Hematopoietic multipotent progenitor cell (in vitro differentiated cells): ENCODE measurements at places on chromosomes 1 and 21. TPM values are rescaled to one million over a fixed set of nuclear protein-coding genes. Genes with fewer than 3 reads are reported as not detected.

PROK1 gene
- total RNA-seq, result under 0.01 TPM

S100A1 gene
- total RNA-seq, result 0.54 TPM

THEM5 gene
- total RNA-seq, result not detected

GRCh38 chr1:64757213-64757612 is 12.3 kb downstream of the RAVER2 start:
- DNase-seq, result no peak

DNA sequence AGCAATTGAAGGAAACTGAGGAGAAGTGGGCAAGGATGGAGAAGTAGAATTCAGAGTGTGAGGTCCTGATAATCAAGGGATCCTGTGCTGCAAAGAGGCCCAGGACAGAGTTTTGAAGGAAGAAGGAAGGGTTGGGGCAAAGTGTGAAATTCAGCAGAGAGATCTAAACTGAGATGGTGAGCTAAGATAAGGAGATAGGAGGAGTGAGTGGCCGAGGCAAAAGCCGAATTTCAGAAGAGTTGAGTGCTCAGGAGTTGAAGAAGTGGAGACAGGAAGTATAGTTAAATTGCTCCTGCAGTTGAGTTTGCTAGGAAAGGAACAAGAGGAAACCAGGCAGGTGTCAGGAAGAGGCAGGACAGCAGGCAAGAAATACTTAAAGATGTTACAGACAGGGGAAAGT is 16.4 kb upstream of the MAPKAPK2 start:
- no peak for DNase-seq

DNA sequence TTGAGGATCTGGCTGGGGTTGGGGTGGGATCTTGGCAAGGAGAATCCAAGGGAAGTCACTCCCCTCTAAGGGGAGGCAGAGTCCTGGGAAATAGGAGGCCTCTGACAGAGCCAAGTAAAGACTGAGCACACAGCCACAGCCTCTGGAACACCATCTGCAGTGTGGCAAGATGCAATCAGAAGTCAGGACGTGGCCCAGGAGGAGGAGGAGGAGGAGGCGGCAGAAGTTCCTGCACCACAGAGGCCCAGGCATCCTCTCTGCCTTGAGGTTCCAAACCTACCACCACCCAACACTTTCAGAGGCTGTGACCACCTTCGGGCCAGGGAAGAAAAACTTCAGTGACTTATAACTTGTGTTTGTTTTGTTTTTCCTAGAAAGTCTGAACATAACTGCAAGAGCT is 23.7 kb upstream of the KCNE2 start:
- DNase-seq, result no peak

GRCh38 chr1:25807480-25808390 is 7.7 kb downstream of the SELENON start:
- DNase-seq, result no peak

- DNase-seq, result no peak
Observed at GRCh38 chr1:156420205-156421061, 51.4 kb downstream of the RHBG start.

DNA sequence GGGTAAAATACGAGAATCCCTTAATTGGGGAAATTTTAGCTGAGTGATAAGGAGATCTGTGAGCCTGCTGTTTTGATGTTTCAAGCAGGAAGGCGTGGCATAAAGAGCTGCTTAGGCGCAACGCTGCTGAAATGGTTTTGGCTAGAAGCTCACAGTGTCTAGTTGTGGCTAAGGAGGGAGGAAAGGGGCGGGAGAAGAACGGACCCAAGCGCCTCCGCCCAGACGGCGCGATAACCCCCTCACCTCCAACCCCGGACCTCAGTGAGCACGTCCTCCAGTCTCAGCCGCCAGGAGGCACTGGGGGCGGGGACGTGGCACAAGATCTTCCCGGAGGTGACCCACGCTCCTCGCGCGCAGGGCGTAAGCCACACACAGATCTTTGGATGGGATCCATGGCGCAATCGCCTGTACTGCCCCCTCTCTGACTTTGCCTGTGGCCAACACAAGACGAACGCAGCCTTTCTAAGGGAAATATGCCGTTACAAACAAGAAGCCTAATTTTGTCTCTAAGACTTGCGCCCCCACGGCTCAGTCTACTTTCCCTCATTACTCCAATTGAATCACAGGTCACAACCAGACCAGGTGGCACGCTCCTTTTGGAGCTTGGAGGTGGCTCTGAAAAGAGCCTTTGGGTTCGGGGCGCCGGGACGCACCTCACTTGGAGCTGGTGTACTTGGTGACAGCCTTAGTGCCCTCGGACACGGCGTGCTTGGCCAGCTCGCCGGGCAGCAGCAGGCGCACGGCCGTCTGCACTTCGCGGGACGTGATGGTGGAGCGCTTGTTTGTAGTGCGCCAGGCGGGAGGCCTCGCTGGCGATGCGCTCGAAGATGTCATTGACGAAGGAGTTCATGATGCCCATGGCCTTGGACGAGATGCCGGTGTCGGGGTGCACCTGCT is 23.4 kb upstream of the RNF187 start:
- DNase-seq, result peak; percentile 58

DNA sequence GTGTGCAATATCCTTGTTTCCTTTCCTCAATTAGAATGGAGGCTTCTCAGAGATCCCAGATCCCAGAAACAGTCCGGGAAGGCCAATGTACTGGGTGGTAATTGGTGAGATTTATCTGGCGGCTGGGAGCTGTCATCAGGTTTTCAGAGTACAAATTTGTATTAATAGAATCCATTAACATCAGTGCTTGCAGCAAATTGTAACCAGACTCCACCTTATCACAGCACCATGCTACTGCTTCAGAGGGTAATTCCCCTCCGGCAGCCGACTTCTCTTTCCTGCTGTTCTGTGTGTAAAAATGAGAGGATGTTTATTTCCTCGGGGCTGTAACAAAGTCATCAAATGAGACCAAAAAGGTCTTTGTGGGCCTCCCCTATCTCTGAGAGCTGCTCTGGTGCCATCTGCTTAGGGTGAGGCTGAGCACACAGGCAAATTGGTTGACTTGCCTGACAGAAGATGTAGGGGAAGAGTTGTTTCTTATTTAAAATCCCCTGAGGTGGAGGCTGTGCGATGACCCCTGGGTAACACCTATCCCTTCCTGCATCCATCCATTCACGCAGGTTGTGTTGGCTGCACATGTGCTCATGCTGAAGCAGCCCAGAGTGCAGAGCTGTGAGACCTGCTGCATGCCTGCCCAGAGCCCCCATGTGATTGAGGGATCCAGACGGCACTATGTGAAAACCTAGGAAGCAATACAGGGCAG is 19.2 kb downstream of the NFASC start:
- DNase-seq, result no peak

- no peak for DNase-seq
Observed at GRCh38 chr21:10575311-10575667, 53.9 kb downstream of the TPTE start.
